Activated naive CD4-positive, alpha-beta T cell treated with anti-CD3 and anti-CD28 coated beads, Interleukin-2, amount 10 ng/mL, durations not matched to agents 5 hours and 36 hours (primary cell): ENCODE measurements at places on chromosomes 2 and 18. TPM values are rescaled to one million over a fixed set of nuclear protein-coding genes. Genes with fewer than 3 reads are reported as not detected.

Gene DNAH7
- total RNA-seq = not detected

Gene TLX2
- total RNA-seq = 0.63 TPM

Gene ASAP2
- 0.34 TPM for total RNA-seq

Gene SLC25A12
- 21.9 TPM for total RNA-seq

Gene RAD51AP2
- not detected for total RNA-seq

Gene SERPINB12
- total RNA-seq = not detected

Gene KLHL29
- total RNA-seq = 4.9 TPM

Gene CD207
- total RNA-seq = not detected

Gene LOXHD1
- 0.13 TPM for total RNA-seq

Gene AGXT
- total RNA-seq = not detected

Gene ESPNL
- total RNA-seq = 0.05 TPM

Gene TEKT4
- total RNA-seq = not detected

Gene CPLX4
- total RNA-seq = not detected

Gene GCKR
- not detected for total RNA-seq

Gene ABCB11
- not detected for total RNA-seq

Gene ANO7
- 0.45 TPM for total RNA-seq

Gene LPIN1
- 58.4 TPM for total RNA-seq

Gene NT5C1B
- not detected for total RNA-seq

Gene TUBA3E
- not detected for total RNA-seq

Gene CNTNAP5
- not detected for total RNA-seq

Gene TMEM247
- not detected for total RNA-seq

Gene METTL8
- total RNA-seq = 16.1 TPM

Gene EFR3B
- total RNA-seq = not detected

Gene NEU4
- 0.19 TPM for total RNA-seq

Gene ERMN
- total RNA-seq = 3.5 TPM

Gene HOXD3
- not detected for total RNA-seq

Gene HOXD10
- total RNA-seq = not detected

Gene CD8B2
- total RNA-seq = 0.08 TPM

Gene C2orf92
- total RNA-seq = 8.3 TPM

Gene GLB1L
- 2.9 TPM for total RNA-seq

Gene ZCCHC2
- total RNA-seq = 36.7 TPM

Gene AFF3
- total RNA-seq = 12.2 TPM

Gene ACTG2
- not detected for total RNA-seq

Gene KCNS3
- total RNA-seq = not detected

Gene C1D
- 14.3 TPM for total RNA-seq

Gene FIGN
- total RNA-seq = not detected

Gene PRKAG3
- total RNA-seq = not detected

Gene BOLL
- total RNA-seq = not detected

Gene MYOM1
- 2.4 TPM for total RNA-seq

Gene SERPINB7
- not detected for total RNA-seq

Gene OXER1
- not detected for total RNA-seq

Gene ACADL
- total RNA-seq = not detected

Gene NTSR2
- total RNA-seq = not detected

Gene ASB18
- not detected for total RNA-seq

Gene MROH2A
- not detected for total RNA-seq

Gene TTR
- total RNA-seq = not detected

Gene ANKRD30B
- total RNA-seq = not detected

Gene SLC5A7
- not detected for total RNA-seq

Gene ICOS
- total RNA-seq = 45.4 TPM
